ENCODE measurements at places on chromosomes 2 and 18.

GRCh38 chr2:13745330-13745729 lies 887.2 kb upstream of the LRATD1 start:
- peaks cover 2% of the 10 kb centered on the region for H3K36me3 ChIP-seq
- peak; percentile 47 for DNase-seq
- no peak overlapping the region for H3K4me3 ChIP-seq
- H3K27me3 ChIP-seq, result no peaks in the 10 kb centered on the region
- H3K4me1 ChIP-seq, result 0 out of 2 replicates have a peak, but pooled peaks cover 9% of the 10 kb centered on the region

DNA sequence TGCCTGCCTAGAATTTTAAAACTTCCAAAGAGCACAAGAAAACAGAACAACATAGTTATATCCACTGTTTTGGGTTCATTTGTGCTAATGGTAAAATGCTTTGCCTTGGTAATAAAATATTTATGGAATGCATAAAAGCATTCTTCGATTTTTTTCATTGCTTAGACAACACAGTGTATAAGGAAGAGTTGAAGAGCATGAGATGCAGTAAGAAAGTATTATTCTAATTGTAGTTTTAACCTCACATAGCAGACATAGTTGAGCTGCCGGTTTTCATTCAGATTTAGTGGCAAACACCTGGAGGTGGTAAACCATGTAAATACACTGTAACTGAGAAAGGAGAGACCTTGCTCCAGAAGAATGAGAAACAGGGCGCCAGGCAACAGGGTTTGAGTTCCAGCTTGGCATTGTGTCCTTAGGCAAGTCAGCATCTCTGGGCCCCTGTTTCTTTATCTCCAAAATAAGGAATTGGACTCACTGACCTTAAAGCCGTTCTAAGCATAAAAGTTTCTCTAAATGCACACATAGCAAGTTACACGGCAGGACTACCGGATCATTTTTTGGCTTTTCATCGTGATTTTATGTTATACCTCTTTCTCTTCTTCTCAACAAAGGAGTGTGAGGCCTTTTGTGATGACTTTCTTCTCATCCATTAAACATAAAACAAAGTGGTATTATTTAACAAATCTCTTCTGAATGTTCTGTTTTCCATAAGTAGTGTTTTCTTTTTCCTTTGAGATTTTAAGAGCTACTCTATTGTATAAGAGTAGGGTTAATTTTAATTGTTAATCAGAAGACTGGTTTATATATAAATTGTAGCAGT lies 7.9 kb downstream of the UGP2 start:
- peak overlapping the region; percentile 76 for H3K27ac ChIP-seq
- H3K4me1 ChIP-seq, result peaks cover 60% of the 10 kb centered on the region
- H3K27me3 ChIP-seq, result no peaks in the 10 kb centered on the region
- no peak overlapping the region for H3K4me3 ChIP-seq

- DNase-seq, result no peak
- H3K4me3 ChIP-seq, result no peak overlapping the region
- peaks cover 4% of the 10 kb centered on the region for H3K4me1 ChIP-seq
Measured at GRCh38 chr2:215930505-215931253, 82.7 kb downstream of the MREG start.

GRCh38 chr2:43984533-43984932 lies 11.3 kb downstream of the LRPPRC start:
- DNase-seq, result no peak
- H3K36me3 ChIP-seq, result peaks cover 15% of the 10 kb centered on the region
- no peaks in the 10 kb centered on the region for H3K27me3 ChIP-seq
- H3K27ac ChIP-seq, result no peak overlapping the region
- no peaks in the 10 kb centered on the region for H3K4me1 ChIP-seq

DNA sequence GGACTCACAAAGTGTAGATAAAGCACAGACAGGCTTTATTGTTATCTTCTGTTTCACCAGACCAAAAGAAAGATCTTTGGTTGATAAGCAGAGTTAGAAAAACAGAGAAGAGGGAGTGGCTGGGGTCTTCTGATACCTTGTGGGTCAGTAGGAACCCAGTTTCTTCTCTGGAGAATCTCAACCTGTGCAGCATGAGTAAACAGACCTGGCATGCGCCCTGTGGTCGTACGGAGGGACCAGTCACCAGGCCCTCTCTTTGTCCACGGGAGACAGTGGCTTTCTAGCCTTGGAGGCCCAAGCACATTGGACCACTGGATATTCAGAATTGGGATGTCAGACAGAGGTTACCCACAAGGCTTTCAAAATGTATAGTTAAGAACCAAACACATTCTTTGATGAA lies 418.9 kb upstream of the FANCL start:
- H3K27ac ChIP-seq, result no peak overlapping the region
- H3K4me3 ChIP-seq, result no peak overlapping the region
- DNase-seq, result no peak
- H3K27me3 ChIP-seq, result no peaks in the 10 kb centered on the region
- H3K4me1 ChIP-seq, result no peaks in the 10 kb centered on the region
- H3K36me3 ChIP-seq, result no peaks in the 10 kb centered on the region

DNA sequence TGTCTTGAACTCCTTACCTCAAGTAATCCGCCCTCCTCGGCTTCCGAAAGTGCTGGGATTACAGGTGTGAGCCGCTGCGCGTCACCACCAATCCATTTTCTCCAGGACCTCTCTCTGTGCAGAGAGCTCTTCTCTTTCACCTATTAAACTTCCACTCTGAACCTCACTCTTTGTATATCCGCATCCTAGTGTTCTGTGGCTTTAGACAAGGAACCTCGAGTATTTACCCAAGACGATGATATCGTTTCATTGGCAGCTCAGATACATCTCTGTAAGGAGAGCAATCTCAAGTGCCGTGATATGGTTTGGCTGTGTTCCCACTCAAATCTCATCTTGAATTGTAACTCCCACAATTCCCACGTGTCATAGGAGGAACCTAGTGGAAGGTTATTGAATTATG lies 15.1 kb upstream of the WDR33 start:
- no peak overlapping the region for H3K27ac ChIP-seq
- peaks cover 6% of the 10 kb centered on the region for H3K4me1 ChIP-seq
- no peak for DNase-seq
- H3K27me3 ChIP-seq, result no peaks in the 10 kb centered on the region
- H3K4me3 ChIP-seq, result no peak overlapping the region

DNA sequence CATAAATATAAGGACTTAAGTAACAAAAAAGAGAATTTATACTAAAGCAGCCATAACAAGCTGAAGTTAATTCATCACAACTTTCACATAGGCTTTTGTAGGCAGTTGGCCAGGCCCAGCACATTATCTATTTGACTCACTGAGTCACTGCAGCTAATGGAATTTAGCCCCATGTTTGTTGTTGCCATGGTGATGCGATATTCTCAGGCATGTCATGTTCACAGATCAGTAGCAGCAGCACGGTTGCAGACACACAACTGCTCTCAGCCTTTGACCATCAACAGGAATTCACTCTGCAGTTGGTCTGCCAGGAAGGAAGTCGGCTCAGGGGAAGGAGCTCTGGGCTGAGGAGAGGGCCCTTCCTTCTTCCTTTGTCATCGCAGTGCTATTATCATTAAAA lies 639.8 kb downstream of the TMEM182 start:
- peak; percentile 56 for DNase-seq
- H3K36me3 ChIP-seq, result no peaks in the 10 kb centered on the region
- no peaks in the 10 kb centered on the region for H3K27me3 ChIP-seq
- H3K4me1 ChIP-seq, result peaks cover 8% of the 10 kb centered on the region

- H3K4me3 ChIP-seq, result no peak overlapping the region
- H3K27me3 ChIP-seq, result no peaks in the 10 kb centered on the region
- no peaks in the 10 kb centered on the region for H3K36me3 ChIP-seq
Measured at GRCh38 chr2:3930246-3930645, 226.9 kb downstream of the DCDC2C start.

DNA sequence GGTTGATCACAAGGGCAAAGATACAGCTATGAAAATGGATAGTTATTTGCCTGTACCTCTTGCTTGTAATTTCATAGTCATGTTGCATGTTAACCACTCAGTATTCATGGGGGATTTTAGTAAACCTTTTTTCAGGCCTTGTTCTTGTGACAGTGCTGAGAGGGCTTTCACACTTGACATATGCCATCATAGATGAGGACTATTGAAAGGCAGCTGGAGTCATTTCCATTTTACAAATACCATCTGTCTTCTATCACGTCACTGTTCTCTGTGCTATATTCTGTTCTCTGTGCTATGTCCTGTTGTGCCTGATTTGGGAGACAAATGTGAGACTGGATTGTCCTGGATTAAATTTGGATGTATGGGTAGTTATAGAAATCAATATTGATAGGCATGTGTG lies 131.7 kb downstream of the LYPD6B start:
- no peaks in the 10 kb centered on the region for H3K27me3 ChIP-seq
- peaks cover 3% of the 10 kb centered on the region for H3K4me1 ChIP-seq
- DNase-seq, result no peak
- H3K4me3 ChIP-seq, result no peak overlapping the region
- H3K27ac ChIP-seq, result no peak overlapping the region

- H3K4me1 ChIP-seq, result peaks cover 12% of the 10 kb centered on the region
- H3K4me3 ChIP-seq, result peak overlapping the region; percentile 84
- DNase-seq, result peak; percentile 51
- no peak overlapping the region for H3K27ac ChIP-seq
- H3K36me3 ChIP-seq, result no peaks in the 10 kb centered on the region
Measured at GRCh38 chr2:24489465-24490180, 1.4 kb upstream of the NCOA1 start.

DNA sequence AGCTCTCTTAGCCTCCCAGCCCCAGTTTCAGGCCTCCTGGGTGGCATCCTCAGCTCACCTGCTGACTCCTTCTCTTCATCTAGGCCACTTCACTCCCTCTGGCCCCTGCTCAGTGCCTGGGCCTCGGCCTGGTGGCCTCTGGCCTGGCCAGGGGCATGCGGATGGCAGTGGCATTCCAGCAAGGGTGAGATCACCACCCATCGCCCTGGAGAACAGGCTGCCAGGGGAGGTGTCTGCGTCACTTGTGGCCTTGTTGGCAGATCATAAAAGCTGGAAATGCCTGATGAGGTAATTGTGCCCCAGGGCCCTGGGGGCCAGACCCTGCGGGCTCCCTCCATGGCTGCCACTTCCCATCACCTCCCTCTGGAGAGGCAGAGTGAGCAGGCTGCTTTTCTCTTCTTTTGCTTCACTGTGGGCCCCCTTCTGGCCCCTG lies 72.5 kb upstream of the SMAD2 start:
- no peak for DNase-seq
- peaks cover 6% of the 10 kb centered on the region for H3K4me1 ChIP-seq

DNA sequence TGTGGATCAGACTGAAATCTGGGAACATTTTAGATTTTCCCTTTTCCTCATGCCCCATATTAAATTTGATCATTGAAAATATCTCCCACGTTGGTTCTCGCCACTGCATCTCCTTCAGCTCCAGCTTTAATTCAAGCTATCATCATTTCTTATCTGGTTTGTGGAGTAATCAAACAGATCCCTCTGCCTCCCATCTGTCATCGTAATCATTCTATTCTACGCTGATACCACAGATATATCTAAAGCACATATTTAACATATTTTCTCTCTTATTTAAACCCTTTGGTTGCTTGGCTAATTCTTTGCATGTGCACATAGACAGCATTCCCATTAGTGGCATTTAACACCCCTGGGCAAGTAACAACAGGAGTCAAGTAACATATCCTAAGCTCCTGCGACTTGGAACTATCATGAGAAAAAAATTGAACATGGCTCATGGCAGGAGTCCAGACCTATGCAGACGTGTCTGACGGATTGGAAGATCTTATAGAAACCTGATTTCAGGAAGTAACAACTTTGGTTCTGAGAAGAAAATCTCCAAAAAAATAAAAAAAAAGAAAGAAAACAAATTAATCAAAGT lies 158.8 kb upstream of the KYNU start:
- H3K4me3 ChIP-seq, result no peak overlapping the region
- DNase-seq, result no peak
- H3K36me3 ChIP-seq, result no peaks in the 10 kb centered on the region
- H3K27me3 ChIP-seq, result no peaks in the 10 kb centered on the region
- no peak overlapping the region for H3K27ac ChIP-seq
- H3K4me1 ChIP-seq, result no peaks in the 10 kb centered on the region

GRCh38 chr18:45910405-45911023 lies 56.6 kb downstream of the EPG5 start:
- H3K4me1 ChIP-seq, result no peaks in the 10 kb centered on the region
- no peak overlapping the region for H3K4me3 ChIP-seq
- no peaks in the 10 kb centered on the region for H3K27me3 ChIP-seq
- peak; percentile 33 for DNase-seq

GRCh38 chr2:72770879-72771461 lies 54.9 kb downstream of the EXOC6B start:
- no peak overlapping the region for H3K4me3 ChIP-seq
- no peaks in the 10 kb centered on the region for H3K36me3 ChIP-seq
- H3K4me1 ChIP-seq, result no peaks in the 10 kb centered on the region
- no peak for DNase-seq
- H3K27ac ChIP-seq, result no peak overlapping the region

DNA sequence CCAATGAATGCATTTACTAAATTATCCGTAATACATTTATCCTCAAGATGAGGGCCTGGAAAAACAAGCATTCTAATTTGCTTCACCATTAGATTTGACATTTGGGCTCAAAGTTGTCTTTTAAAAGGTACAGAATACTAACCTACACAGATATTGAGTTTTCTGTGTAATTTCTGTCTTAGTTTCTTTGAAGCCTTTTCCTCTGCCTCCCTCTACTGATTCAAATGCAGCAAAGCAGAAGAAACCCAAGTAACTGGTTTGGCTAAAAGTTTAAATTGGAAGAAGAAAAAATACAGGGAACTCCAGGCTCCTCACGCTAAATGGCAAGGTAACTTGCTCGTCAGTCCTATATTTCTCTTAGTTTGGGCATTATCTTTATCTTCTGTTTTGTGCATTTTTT lies 53.3 kb upstream of the SLC5A7 start:
- H3K27ac ChIP-seq, result no peak overlapping the region
- no peaks in the 10 kb centered on the region for H3K27me3 ChIP-seq
- no peak for DNase-seq
- no peak overlapping the region for H3K4me3 ChIP-seq
- H3K36me3 ChIP-seq, result no peaks in the 10 kb centered on the region

- peak overlapping the region; percentile 88 for H3K27ac ChIP-seq
- H3K27me3 ChIP-seq, result no peaks in the 10 kb centered on the region
- peak overlapping the region; percentile 94 for H3K4me3 ChIP-seq
- peaks cover 8% of the 10 kb centered on the region for H3K36me3 ChIP-seq
Measured at GRCh38 chr2:241686324-241686649, 328 bp downstream of the DTYMK start.

GRCh38 chr18:49227001-49227380 lies 233.5 kb downstream of the DYM start:
- H3K27me3 ChIP-seq, result no peaks in the 10 kb centered on the region
- no peak overlapping the region for H3K4me3 ChIP-seq
- H3K4me1 ChIP-seq, result no peaks in the 10 kb centered on the region
- no peaks in the 10 kb centered on the region for H3K36me3 ChIP-seq

DNA sequence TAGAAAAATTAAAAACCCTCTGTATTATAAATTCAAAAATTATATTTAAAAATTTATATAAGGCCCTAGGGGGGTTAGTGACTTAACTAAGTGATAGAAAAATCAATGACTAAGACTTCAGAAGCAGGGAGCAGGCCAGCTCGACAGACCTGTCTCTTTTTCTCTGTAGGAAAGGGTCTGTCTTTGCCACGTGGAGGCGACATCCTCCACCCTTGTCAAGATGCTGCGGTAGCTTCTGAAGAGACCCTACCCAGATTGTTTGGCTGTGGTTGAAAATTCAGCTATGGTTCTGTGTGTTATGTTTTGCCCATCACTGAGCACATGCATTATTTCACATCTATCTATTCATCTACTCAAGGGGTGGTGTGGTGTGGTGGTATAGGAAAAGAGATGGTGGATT lies 8.2 kb upstream of the SLC4A3 start:
- H3K36me3 ChIP-seq, result no peaks in the 10 kb centered on the region
- H3K4me3 ChIP-seq, result no peak overlapping the region
- DNase-seq, result no peak
- no peaks in the 10 kb centered on the region for H3K27me3 ChIP-seq
- H3K27ac ChIP-seq, result no peak overlapping the region

Data from H1 (cell line).